ENCODE measurements at places on chromosomes 11 and 22.
A peak's percentile ranks its signal among the peaks of the same experiment; 100 is the strongest.

DNA sequence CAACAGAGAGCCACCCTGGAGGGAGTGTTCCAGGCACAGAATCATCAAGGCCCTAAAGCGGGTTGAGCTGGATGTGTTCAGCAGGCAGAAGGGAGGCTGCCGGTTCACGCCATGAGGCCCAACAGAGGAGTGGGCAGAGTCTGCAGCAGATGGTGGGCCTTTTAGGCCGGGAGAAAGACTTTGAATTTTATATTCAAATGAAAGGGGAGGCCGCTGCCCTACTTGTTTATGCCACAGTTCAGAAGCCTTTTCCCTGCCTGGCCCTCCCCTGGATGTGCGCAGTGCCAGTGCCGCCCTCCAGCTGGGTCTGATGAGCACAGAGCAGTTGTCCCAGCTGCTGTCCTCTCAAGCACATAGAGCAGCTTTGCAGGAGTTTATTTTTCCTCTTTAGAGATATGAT, 46.9 kb upstream of the TTC12 start:
- no peak for DNase-seq

- peak; percentile 96 for DNase-seq
Measured at GRCh38 chr11:117273550-117274289, 17.4 kb upstream of the BACE1-AS start.

DNA sequence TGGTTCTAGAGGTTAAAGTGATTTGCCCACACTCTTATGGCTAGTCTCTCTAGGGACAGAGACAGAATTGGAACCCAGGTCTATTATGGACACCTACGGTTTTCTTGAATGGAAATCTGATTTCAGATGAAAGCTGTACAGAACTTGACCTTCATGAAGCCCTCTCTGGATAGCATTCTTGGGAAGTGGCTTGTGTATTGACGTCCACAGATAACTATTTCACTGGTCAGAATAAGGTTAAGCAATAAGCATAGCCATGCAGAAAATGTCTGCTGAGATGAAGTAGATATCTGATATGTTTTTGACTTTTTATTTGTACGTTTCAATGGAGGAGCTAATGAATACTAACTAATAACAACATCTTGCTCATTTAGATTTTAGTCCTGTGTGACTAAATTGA, 1.1 kb downstream of the TLCD5 start:
- no peak for DNase-seq

GRCh38 chr11:50044647-50045046, 12.0 kb downstream of the OR4C45 start:
- no peak for DNase-seq

- no peak for DNase-seq
Measured at GRCh38 chr11:35804451-35805040, 139.3 kb upstream of the LDLRAD3 start.

DNA sequence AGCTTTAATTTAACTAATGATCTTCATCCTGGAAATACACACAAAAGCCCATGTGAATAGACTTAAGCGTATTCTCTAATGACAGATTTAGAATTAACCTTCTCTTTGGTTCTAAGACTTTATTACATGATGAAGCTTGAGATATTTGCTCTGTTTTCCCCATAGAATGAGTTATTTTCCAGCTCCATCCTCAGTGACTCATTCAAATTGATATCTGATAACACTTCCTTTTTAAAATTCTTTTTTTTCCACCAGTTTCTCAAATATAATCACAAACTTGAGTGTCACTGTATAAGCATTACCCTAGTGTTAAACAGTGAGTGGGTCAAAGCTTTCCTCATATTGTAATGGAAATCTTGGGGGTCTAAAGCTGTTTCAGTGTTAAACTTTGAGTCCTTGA, 535.8 kb downstream of the KCNA4 start:
- no peak for DNase-seq

- no peak for DNase-seq
Measured at GRCh38 chr22:37212174-37212906, at the start of gene SSTR3. Gene SSTR3 (minus strand): TSS chr22:37212477. CDS start chr22:37207803, 4,674 bp downstream.

DNA sequence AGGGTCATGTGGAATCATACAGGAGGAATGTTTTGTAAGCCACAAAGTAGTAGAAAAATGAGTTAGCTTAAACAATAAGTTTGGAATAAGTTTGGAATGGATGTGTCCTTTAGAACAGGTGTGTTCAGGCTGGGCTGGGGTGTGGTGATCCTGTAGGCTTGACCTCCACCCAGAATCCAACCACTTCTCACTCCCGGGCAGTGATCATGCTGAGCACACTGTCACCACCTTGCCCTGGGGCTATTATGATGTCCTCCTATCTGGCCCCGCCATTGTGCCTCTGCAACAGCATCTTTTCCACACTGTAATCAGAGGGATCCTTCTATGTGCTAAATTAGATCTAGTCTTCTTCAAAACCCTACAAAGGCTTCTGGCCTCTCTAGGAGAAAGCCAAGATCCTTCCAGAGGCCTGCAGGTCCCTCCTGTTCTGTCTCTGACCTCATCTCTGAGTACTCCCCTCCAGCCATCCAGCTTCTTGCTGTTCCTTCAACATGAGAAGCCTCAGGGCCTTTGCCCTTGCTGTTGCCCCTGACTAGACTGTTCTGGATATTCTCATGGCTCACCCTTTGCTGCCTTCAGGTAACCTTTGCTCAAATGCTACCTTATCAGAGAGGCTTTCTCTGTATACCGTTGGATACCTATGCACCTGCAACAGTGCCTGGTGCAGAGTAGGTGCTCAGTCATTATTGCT, 18.8 kb upstream of the ACCSL start:
- no peak for DNase-seq

- DNase-seq, result no peak
Measured at GRCh38 chr11:106480581-106481190, 403.2 kb downstream of the AASDHPPT start.

- no peak for DNase-seq
Measured at GRCh38 chr11:120499088-120499487, 12.5 kb upstream of the GRIK4 start.

DNA sequence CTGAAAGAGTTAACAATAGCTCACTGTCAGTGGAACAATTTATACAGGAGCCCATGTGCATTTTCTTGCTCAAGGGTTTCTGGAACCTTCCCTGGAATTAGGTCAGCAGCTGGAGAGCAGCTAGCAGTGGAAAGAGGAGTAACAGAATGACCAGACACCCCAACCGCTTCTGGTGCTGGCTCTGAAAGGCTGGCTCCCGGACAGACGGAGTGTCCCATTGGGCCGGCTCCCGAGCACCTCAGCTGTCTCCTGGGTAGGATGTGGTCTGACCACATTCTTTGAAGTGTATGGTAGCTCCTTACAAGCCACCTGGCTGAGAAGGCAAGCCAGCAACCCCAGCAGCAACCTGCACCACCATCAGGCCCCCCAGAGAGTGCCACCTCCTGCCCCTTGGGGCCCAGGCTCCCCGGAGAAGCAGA, 44.7 kb downstream of the ABTB2 start:
- DNase-seq, result peak; percentile 24

GRCh38 chr11:84012171-84012826, 726.1 kb upstream of the CCDC90B start:
- no peak for DNase-seq

GRCh38 chr22:27439131-27439530, 362.4 kb downstream of the MN1 start:
- no peak for DNase-seq

DNA sequence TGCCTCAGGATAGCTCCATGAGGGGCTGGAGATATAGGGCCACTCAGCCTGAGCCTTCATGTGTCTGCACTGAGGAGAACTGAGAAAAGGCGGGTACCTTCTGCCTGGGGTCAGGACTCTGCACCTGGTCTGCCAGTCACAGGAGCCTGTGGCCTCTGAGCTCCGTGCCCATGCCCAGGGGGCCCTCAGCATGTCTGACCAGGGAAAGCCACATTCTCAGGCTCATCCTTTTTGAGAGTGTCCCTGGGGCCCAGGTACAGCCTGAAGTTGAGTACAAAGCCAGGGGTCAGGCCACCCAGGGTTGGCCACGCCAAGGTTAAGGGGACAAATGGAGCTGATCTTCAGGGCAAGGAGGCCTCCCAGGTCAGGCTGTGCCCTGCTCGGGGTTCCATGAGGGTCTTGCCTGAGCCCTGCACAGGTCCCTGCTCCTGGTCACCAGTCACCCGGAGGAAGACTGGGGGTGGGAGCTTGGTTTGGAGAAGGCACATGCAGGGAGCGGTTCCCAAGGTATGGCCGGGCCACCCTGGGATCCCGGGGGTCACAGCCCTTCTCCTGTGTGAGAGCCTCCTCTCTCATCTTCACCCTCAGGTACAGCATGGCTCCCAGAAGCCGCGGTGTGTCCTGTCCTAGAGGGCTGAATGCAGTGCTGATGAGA, 6.0 kb downstream of the DENND6B start:
- no peak for DNase-seq

DNA sequence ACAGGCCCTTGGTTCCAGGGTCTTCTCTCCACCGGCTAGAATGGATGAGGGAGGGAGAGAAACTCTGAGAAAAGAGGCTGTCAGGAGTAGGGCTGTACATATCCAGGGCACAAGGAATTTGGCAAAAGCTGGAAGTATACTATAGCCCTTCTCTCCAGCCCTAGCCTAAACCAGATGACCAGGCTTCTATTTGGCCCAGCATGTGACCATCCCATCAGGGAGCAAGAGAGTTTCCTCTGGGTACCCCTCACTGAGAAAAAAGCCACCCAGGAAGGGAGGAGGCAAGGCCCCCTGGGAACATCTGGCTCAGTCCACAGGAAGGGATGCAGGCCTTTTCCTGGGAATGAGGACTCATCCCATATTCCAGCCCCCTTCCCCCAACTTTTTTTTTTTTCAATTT, 8.3 kb downstream of the CD44 start:
- no peak for DNase-seq

DNA sequence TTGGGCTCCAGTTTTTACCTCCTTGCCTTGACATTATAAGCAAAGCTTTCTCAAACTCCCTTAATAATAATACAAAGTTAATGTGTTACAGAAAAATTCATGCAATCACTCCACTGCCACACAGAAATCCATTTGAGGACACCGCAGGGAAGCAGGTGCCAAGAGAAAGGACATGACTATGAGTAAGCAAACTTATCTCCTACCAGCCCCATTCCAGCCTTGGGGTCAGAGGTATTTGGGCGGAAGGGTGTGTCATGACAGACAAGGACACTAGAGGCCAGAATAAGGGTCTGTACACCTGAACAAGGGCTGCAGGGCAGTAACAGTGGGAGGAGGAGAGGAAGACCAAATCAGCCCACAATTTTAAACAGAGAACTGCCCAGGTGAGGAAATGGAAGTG, 5.9 kb downstream of the GNG3 start:
- DNase-seq, result no peak

GRCh38 chr22:50058906-50059880, 1.1 kb upstream of the TTLL8 start:
- peak; percentile 39 for DNase-seq

DNA sequence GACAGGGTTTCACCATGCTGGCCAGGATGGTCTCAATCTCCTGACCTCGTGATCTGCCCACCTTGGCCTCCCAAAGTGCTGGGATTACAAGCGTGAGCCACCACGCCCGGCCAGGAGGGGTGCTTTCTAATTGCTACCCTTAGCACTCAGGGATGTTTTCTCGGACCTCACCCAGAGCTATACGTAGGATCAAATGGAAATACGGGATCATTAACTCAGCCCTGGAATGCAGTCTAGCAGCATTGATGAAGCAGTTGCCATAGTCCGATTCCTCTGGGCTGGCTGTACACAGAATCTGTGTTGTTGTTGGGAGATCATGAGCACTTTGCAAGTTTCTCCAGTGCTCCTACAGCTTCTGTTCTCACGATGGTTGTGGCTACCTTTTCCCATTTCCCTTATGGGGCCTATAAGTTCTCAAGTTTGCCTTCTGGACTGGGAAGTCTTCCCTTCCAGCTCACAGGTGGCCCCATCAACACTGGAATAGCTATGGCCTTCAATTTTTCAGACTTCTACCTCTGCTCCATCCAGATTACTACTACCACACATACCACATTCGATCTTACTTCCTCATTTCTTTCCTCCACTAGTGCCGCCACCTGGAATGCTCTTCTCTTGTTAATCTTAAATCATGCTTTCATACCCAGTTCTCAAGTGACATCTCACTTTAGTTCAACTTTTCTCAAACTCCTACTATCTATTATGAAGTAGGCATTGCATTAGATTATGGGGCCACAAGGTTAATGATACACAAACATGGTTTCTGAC, 16.1 kb upstream of the PCF11 start:
- DNase-seq, result peak; percentile 55

DNA sequence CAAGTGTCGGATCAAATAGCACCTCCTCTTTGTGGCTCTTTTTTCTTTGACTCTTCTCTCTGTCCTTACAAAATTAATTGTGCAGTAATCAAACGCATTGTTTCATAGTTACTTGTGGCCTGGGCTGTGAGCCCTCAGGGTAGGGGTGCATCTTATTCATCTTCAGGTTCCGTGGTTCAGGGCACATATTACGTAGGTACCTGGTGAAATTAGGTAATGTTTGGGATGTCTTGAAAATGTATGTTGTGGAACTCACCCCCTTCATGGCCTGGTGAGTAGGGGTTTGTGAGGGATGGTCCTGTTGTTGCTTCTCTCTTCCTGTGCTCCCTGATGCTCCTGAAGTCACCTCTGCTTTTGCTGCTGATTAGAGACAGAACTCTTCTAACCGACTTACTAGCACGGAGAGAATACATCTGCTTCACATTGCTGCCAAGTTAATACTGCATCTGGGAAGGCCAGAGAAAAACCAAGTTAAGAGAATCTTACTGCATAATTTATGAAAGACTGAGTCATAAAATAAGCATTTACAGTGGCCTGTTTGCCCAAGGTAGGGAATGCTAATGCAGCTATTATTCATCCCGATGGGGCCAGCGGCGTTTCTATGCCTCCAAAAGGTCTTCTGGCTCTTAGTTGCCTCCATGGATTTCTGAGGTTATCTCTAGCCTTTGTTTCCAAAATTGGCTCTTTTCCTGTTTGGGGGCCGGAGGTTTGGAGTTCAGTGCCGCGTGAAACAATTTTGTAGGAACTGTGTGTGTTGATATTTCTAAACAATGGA, 66.9 kb downstream of the TBC1D22A start:
- DNase-seq, result no peak

DNA sequence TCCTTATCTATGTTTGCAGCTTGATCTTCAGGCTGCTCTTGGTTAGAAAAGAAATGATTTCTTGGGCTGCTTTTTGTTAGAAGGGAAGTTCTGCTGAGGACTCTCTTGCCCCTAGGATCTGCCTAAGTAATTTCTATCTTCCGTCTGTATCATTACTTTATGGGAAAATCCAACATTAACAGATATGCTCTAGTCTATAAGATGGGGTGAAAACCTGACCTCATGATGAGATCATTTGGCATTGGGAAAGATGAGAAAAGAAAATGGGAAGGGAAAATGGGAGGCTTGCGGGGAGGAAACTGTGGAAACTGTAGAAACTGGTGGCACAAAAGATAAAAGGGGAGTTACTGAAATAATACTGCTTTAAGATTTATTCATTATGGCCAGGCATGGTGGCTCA, 63.6 kb downstream of the FDX1 start:
- no peak for DNase-seq

- DNase-seq, result no peak
Measured at GRCh38 chr11:8709002-8709672, 26.5 kb downstream of the RPL27A start.
